ENCODE measurements at places on chromosomes 1 and 21.

- DNase-seq, result no peak
These were observed 376.7 kb downstream of the S1PR1 start for GRCh38 chr1:101613546-101613945.

GRCh38 chr1:74341702-74342339 lies 106.6 kb downstream of the TNNI3K start:
- DNase-seq, result no peak

DNA sequence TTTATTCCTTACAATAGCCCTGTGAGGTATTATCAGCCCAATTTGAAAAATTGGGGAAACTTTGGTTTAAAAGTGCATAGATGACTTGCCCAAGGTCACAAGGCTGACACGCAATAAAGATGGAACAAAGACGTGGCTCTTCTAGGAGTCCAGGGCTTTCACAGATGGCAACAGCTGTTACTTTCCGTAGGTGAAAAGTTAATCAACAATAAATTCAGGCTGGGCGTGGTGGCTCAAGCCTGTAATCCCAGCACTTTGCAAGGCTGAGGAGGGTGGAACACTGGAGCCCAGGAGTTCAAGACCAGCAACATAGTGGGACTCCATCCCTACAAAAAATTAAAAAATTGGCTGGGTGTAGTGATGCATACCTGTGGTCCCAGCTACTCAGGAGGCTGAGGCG lies 87.8 kb upstream of the ATF3 start:
- DNase-seq, result no peak

DNA sequence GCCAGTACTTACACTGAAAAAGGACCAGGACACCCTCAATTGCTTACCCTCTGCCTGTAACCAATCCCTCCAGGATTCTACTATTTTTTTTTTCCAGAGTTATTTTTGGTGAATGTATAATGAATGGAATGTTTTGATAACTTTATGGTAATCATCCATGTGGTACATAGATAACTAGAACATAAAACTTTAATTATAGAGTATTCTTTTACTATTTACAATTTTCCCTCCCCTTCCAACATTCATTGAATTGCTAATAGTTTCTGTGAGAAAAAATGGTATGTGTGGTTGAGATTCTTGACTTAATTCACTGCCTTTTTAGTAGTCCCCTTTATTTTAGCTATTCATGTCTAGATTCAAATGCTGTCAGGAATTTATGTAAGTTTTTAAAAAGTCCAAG lies 164.6 kb downstream of the CYYR1 start:
- no peak for DNase-seq

GRCh38 chr21:14084068-14084501 lies 126.7 kb downstream of the LIPI start:
- no peak for DNase-seq

DNA sequence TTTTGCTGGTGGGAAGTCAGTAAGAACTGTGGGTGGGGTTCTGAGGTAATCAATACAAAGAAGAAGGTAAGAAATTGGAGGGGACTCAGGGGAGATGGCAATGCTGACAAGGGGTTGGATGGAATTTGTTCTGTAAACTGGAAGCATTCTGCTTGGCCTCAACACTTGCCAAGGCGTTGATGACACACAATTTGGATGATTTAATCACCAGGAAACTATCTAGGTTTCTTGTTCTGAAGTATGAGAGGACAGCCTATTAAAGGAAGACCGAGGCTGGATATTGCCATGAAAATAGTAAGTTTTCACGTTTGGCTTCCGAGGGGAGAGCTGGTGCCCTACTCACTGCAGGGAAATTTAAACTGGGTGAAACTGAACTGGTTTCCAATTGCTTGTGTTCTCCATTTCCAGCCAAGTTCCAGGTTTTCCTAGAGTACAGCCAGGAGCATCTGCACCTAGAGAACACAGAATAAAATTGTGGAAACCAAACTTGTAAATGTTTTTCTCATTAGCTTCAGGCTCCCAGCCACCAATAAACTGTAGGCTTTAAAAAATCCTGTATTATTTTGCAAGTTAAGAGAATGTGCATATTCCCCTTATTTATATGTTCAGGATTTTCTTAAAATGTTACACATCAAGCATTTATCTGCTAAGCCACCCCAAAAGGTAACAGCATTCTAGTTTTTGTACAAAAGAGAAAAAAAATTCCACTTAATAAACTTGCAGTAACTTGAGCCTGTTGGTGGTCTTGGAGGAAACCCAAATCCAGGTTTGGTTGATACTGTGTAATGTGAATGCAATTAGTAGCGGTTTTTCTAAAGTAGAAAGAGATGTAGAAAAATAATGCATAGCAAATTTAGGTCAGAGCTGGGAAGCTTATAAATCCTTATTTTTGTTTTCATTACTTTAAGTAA lies 53.8 kb downstream of the ROR1 start:
- no peak for DNase-seq

- DNase-seq, result no peak
These were observed 15.3 kb downstream of the TMEM201 start for GRCh38 chr1:9603766-9604753.

- no peak for DNase-seq
These were observed 42.7 kb upstream of the SLC16A1 start for GRCh38 chr1:112998592-112999235.

DNA sequence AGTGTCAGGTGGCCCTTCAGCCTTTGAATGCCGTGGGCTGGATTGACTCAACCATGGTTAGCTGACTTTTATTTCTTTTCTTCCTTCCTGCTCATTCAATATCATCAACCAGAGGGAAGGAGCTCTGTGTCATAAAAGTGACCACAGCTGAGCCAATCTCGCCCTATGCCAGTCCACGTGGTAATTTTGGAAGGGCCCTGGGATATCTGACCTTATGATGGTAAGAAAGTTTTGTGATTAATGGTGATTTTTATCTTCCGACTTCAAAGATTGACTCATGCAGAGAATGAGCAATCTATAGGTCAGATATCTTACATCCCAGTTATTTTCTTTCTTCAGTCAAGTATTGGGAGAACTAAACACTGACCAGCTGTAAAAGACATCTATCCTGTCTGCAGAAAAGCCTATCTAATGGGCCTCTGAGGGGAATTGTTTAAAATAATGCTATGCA lies 170.3 kb downstream of the ZC3H11B start:
- no peak for DNase-seq

DNA sequence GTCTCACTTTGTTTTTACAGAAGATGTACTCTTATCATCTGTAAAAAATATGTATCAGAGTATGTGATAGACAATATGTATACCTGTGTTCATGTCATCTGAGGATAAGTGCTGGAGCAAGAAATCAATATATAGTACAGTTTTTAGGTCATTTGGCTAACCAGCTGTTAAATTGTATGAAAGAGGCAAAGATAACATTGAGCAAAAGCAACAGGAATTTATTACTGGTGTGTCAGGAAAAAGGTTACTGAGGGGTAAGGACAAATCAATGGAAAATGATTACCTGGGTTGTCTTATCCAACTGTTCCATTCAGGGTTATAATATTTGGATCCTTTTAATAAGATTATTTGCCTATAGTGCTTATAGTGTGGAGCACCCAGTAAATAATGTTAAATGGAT lies 4.9 kb downstream of the HIPK1 start:
- DNase-seq, result no peak

DNA sequence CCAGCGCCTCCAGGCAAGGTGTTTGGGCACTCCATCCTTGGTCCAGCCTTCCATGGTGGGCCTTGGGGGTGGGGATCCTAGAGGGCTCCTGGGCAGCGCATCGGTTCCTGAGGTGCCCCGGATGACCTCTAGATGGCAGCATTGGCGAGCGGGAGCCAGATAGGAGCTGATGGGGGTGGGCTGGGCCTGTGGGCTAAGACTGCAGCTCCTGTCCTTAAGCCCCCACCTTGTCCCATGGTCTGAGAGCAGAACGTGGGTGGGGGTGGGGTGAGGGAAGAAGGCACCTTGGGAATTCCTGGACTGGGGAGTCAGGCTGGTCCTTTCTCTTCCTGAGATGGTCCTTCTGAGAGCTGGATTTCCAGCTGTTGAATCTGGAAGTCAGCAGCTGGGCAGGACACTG lies 93.4 kb upstream of the CSF3R start:
- peak; percentile 30 for DNase-seq

DNA sequence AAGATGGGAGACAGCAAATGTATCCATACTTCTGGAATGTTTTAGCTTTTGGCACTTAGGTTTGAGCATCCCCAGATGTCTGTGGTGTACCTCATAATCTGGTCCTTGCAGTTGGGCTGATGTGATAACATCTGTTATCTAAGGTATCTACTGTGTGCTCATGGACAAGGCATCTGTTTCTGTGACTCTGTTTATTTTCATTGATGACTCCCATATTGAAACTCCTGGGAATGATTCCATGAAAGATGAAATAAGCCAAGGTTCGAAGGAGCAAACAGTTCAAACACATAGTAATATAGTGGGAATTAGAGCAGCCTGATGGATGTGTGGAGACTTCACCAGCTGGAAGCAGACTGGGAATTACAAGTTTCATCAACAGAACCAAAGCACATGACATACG lies 20.7 kb upstream of the TRIM45 start:
- no peak for DNase-seq

- DNase-seq, result no peak
These were observed 59.1 kb downstream of the FAAP20 start for GRCh38 chr1:2135441-2135841.

- DNase-seq, result no peak
These were observed 18.4 kb downstream of the RNF2 start for GRCh38 chr1:185063719-185064118.

DNA sequence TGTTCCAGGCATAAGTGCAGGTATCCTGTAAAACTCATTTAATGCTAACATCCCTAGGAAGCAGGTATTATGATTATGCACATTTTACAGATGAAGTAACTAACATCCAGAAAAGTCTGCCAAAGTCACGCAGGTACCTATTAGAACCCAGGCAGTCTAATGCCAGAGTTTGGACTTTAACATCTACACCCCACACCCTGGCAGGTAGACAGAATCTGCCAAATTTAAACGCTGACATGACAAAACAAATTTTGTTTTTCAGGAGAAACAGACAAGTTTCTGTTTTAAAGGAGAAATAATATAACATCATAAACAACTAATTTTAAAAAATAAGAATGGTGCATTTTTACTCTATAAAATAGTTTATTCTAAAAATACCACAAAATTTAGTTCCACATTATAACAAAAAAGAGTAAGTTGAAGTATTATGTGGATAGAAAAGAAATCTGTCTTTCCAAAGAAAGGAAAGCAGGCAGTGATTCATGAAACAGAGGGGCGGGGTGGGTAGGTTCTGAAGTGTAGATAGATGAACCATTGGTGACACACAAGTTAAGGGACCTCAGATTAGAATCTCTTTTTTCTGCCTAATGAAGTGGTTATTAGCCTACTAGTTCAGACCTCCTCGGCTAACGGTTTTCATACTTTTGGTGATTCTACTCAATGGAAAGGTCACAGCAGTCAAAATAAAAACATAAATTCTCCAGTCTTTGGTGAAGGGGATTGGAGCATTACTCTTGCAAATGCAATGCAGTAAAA lies 1.7 kb downstream of the ASPM start:
- DNase-seq, result no peak

- DNase-seq, result no peak
These were observed 38.2 kb upstream of the KCND3 start for GRCh38 chr1:112027696-112028095.

DNA sequence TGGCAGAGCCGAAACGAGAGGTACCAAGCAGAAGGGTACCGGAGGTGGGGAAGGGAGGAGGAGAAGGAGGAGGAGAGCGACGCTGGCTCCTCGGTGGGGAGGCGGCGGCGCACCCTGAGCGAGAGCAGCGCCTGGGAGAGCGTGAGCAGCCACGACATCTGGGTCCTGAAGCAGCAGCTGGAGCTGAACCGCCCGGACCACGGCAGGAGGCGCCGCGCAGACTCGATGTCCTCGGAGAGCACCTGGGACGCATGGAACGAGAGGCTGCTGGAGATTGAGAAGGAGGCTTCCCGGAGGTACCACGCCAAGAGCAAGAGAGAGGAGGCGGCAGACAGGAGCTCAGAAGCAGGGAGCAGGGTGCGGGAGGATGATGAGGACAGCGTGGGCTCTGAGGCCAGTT lies 32.4 kb downstream of the STYXL2 start:
- no peak for DNase-seq

DNA sequence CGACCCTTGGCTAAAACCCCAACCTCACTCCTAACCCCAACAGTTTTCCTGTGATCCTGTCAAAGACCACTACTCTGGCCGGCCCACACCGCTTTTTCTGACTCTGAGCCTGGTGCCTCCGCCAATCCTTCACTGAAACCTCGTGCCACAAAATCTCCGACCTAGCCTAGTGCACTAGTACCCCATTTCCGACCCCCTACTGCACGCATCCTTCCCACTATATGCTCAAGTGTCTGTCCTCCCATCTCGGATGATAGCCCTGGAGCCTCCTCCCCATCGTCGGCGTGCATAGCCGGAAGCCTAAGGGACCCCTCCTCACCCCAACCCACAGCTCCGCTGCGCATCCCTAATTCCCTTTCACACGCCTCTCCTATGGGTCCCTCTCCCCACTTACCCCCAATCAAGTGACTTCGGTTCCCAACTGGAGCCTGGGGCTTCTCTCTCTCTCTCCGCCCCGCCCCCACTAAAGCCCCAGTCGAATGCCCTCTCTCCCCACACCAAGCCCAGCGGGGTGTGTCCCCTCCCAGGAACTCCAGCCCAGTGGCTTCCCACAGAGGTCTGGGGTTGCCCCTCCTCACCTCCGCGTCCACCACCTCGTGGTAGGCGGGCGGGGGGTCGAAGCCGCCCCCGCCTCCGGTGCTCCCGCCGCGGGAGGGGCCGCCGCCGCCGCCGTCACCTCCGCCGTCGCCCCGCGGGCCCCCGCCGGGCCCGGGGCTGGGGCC lies 791 bp downstream of the USP24 start:
- DNase-seq, result no peak

DNA sequence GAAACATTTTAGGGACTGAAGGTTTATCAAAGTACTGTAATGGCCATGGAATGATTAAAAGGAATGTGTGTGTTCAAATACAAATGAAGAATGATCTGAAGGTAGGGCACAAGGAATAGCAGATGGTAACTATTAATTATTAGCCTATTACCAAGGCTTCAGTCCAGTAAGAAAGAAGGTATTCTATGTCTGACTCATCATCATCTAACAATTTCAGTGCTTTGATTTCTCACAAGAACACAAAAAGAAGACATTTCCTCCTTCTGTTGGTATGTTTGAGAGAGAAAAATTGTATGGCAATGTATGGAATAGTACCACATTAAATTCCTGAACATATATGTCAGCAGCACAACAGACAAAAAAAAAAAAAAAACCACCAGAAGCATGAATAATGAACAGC lies 57.5 kb downstream of the TYW3 start:
- DNase-seq, result no peak
